CD4-positive, CD25-positive, alpha-beta regulatory T cell (primary cell): ENCODE measurements at places on chromosomes 7 and 10.

- DNase-seq: no peak
These were observed 338.1 kb downstream of the RNLS start for GRCh38 chr10:88244781-88245625.

DNA sequence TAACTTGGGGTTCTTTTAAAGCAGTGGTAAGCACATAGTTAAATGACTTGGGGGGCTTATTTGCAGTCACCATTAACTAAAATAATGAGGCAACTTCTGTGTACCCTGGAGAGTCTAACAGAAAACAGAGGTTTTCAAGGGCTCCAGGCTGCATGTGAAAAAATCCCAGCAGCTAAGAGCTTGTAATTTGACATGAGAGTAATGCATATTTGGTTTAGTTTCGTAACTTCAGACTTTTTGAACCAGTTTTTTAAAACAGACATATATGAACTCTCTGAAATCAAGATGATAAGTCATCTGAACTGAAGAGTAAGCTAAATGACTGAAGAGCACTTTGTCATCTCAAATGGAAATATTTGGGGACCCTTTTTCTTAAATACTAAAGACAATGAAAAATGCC is 40.2 kb upstream of the IFRD1 start:
- DNase-seq: no peak

GRCh38 chr10:103911021-103911459 is 6.9 kb downstream of the STN1 start:
- peak; percentile 93 for DNase-seq

DNA sequence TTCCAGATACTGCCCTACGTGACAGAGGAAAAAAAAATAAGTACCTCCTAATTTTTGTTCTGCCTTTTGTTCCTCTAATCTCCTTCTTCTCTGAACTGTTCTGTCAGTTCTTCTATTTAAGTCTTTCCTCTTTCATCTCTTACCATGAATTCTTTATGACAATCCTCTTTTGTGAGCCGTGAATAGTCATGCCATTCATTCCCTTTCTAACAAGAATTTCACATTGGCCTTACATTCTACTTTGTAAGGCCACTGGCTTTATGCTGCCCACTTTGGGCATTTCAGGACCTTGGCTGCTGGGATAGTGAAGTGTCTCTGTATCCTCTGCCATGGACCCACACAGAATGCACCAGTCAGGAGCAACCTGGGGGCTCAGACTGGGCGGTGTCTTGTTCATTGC is 52.9 kb downstream of the ATOH7 start:
- no peak for DNase-seq

DNA sequence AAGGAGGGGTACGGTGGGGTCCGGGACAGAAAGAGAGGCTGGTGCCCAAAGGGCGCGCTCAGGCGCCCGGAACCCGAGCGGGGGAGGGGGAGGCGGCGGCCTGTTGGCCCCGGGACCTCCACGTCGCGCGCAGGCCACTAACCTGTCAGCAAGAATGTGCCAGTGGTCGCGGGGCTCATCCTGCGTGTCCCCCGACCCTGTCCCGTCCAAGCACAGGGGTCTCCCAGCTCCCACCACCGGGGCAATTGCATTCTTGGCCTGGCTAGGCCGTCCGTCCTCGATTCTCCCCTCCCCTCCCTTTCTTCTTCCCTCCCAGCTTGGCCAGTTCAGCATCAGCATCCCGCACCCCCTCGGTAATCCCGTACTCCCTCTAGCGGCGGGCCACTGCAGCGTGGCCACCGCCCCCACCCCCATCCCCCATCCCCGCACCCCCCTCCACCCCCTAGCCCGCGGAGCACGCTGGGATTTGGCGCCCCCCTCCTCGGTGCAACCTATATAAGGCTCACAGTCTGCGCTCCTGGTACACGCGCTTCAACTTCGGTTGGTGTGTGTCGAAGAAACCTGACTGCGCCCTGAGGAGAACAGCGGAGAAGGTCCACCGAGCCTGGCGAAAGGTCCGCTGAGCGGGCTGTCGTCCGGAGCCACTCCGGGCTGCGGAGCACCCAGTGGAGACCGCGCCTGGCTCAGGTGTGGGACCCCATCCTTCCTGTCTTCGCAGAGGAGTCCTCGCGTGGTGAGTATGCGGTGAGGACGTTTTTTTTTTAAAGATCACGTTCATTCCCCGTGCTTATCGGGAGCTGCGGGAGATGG is at the start of gene SGCE:
Gene SGCE (minus strand): TSS at position 286 of the 810 bp plus-strand sequence. CDS start 35 bp downstream, at position 251.
- DNase-seq: peak; percentile 22
